ENCODE measurements at places on chromosomes 12 and 14.
A peak's percentile ranks its signal among the peaks of the same experiment; 100 is the strongest.

DNA sequence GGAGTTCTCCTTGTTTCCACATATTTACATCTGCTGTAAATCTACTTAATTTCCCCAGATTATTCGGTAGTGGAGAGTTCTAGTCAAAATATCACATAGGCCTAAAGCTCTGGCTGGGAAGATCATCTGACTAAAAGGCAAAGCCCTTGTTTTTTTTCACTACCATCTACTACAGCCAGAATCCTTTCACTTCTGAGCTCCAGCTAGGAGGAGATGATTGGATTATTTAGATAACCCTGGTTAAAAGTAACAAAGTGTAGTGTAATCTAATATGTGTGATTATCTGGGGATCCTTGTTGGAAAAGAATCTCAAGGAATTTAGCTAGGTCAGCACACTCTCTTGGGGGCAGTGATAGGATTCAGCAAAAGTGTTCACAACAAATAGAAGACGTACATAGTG, 125.4 kb downstream of the DYRK2 start:
- DNase-seq, result no peak

DNA sequence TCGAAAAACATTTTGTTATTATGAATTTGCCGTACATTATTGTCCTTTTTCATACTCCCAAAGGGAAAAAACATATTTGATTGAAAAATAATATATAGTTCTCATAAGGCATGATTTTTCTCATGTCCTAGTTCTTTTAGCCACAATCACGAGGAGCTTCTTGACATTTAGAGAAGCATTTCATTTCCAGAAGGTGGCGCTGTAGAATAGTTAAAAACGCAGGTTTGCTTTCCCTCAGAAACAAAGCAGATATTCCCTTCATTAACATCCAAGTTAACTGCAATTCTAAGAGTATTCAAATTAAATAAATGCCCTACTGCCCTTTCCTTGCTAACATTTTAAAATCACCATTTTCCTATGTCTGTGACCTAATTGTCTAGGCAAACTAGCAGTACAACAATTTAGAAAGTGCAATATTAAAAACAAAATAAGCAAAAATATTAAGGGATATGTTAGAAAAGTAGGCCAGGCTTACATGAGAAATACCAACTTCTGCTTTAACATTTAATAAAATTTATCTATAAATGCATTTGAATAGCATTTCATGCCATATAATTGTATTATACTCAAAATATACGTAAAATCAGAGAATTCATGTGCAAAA, 10.9 kb upstream of the PIK3C2G start:
- DNase-seq, result peak; percentile 18

DNA sequence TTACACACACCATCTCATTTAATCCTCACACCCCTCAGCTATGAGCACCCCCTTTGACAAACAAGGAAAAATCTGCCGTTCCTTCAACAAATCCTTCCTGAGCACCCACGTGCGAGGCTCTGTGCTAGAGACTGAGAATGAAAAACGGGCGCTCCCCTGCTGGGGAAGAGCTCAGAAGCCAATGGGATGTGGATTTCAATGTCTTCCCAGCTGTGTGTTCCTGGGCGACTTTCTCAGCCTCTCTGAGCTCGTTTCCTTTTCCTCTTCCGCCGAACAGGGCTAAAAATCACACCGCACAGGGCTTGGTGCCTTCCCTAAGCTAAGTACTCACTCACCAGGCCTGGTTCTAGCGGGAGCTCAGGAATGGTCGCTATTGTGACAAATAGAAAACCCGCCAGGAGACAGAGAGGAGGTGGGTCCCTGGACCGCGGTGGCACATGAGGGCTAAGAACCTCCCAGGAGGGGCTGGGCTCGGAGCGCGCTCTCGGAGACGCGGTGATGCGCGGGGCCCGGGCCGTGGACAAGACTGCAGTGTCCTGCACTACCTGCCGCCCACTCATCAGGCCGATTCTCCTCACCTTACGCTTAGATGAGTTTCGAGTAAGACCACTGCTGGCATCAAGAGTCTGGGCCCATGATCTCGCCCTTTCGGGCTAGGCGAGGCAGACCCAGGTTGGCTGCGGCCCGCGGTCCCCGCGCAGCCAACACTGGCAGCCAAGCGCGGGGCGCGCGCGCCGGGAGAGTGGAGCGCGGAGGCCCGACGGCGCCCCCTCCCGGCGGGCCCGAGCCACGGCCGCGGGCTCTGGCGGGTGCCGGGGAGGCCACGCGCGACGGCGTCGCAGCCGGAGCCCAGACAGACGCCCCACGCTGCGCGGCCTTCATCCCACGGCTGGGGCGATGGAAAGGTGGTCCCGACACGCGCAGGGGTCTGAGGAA, 17.0 kb downstream of the ZDHHC22 start:
- DNase-seq, result peak; percentile 48

DNA sequence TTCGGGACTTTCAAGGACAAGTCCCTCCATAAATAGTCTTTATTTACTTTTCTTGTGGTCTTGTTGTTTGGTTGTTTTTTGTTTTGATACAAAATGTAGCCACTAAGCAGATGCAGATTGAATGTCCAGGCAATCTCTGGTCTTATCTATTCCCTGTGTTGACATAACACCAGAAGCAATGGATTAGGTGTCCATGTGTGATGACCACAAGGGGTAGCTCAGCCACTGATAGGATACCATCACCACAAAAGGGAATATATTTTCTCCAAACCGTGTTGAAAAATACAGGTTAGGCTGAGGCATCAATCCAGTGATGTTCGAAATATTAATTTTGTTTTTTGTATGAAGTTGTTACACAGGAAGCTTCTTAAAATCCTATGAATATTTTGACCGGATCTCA, 196.3 kb downstream of the EPS8 start:
- peak; percentile 62 for DNase-seq

DNA sequence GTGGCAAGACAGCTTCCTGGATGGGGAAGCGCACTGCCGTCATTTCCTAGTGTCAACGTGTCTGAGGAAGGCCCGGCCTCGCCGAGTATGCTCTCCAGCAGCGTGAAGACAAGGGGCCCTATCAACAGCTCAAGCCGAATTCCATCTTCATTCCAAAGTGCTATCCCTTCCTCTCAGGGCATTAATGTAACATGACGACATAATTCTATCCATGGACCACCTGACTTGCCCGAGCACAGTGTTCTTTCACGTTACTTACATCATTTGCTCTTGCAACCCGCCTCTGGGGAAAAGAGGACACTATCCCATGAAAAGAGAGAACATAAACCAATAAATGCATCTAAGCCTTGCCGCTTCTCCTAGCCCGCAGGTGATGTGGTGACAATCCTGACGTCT, 22.9 kb downstream of the CCDC92 start:
- no peak for DNase-seq

- DNase-seq, result no peak
These were observed 1.1 kb downstream of the RPAP3 start for GRCh38 chr12:47704719-47705118.

DNA sequence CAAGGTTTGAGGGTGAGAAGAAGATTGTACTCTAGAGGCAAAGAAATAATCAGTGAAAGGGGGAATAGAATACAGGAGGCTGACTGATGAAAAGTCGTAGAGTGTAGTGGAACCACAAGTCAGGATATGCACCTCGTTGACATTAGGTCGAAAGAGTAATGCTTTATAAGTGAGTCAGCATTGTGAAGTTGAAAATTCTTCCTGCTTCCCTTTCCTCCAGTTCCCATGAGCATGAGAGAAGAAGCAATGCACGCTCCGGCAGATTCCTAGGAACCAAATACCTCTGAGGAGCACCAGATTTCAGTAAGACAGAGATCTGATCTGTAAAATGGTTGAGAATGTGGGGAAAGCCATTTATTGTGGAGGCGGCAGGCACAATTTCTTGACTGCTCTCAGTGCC, 16.5 kb downstream of the CCER1 start:
- peak; percentile 23 for DNase-seq

DNA sequence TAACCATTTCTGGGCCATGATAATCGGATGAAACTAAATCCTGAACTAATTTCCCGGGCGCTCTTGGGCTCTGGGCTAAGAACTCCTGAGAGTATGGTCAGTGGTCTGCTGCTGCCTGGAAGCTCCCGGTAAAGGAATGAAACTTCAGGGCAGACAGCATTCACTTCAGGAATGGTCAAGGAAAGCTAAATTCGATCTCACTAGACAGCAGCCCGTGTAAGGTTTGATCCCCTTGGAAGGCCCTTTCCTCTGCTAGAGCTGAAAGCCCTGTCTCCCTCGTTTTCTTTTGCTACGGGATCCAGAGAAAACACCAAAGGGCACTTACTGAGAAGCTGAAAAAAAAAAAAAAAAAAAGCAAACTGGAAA, 680 bp downstream of the ASB8 start:
- DNase-seq, result no peak

- no peak for DNase-seq
These were observed 16.0 kb upstream of the ACTR6 start for GRCh38 chr12:100184549-100185145.

DNA sequence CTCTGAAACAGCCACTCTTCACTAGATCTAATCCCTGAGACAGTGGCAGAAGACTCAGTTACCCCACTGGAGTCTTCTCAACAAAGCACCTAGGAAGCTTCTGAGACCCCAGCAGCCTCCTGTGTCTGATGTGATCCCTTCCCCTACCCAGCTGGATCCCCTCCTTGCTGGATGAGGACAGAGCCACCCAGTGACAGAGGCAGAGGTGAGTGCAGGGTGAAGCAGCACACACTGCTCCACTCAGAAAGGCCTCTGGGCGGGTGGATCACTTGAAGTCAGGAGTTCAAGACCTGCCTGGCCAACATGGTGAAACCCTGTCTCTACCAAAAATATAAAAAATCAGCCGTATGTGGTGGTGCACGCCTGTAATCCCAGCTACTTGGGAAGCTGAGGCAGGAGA, 2.7 kb downstream of the SPRYD3 start:
- no peak for DNase-seq

GRCh38 chr14:95480109-95480886, 36.2 kb downstream of the SYNE3 start:
- no peak for DNase-seq

GRCh38 chr12:100234591-100235304, 32.1 kb downstream of the DEPDC4 start:
- peak; percentile 18 for DNase-seq

DNA sequence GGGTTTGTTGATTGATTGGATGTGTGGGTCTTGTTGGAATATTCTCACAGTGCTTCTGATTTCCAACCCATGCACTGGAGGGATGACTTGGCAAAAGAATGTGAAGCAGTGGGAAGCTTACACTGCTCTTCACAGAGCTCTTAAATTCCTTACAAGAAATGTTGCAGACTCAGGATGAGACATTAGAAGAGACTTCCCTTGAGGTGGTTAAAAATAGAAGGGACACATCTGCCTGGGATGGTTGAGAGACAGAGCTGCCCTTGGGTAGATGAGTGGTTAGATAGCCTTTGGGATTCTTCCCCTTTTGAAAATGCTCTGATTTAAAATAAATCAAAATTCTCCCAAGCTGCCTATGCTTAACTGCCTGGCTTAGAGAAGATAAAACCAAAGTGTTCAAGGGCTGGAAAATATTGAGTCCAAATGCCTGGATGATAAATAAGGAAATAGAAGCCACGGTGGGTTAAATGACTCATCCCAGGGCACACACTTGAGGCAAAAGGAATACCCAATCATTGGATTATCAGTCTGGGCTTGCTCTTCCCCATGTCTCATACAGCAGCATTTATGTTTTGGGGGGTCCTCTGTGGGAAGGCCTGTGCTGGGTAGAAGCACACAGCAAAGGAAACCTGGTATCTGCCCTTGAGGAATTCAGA, 264.3 kb downstream of the AKAP6 start:
- DNase-seq, result no peak

- no peak for DNase-seq
These were observed 2.0 kb upstream of the STON2 start for GRCh38 chr14:81402123-81402495.

DNA sequence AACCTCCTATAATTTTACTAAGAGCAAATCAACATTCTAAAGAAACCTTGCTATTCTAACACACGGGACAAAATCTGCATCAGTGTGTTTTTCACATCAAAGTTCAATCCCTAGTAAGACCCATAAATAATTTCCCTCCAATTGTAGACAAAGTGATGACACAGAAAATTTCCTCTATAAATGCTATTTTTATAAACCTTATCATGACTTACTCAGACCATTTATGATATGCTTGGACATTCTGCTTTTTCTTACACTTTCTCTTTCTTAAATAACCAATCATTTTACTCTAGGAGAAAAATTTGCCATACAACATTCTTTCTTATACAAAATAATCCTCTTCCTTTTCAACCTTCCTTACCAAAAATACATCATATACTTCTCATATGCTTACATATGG, 67.0 kb downstream of the SDR9C7 start:
- no peak for DNase-seq

DNA sequence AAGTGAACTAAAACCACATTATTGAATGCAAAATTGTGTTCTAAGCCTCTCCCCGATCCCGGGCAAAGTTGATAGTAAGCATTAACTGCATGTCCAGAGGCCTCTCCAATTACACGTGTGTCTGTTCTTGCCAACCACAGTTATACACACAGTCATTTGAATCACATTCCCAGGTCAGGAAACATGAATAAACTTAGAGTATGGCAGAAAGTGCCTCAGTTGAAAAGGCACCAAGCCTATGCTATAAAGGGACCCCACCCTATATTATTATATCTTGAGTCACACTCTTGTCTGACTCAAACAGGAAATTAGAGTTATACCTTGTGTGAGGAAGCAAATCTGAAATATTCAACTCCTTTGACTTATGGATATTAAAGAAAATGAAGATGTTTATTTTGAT, 128.3 kb upstream of the STXBP6 start:
- DNase-seq, result no peak

DNA sequence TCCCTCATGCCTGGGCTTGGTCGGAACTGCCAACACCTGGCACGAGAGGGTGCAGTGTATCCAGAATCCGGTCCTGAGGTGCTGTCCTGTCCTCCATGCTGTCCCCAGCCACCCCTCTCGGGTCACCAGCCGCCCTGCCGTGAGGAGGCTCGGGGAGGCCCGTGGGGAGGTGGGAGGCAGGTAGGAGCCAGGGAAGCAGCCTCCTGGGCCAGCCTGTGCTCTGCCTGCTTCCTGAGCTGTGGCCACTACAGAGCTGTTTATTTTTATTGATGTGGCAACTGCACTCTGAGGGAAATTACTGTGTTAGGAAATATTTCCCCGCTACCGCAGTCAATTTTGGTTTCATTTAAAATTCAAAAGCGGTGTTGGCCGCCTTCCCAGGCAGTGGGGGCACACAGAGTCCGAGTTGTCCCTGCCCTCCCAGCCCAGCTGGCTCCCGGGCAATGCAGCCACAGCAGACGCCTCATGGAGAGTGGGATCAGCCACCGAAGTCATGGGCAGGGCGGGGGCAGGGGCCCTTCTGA, 18.3 kb downstream of the NOC4L start:
- no peak for DNase-seq

GRCh38 chr12:131950182-131950913, 606 bp downstream of the EP400 start:
- no peak for DNase-seq

GRCh38 chr14:99463974-99464373, 16.7 kb downstream of the SETD3 start:
- no peak for DNase-seq

GRCh38 chr12:27968972-27969623, 3.4 kb downstream of the PTHLH start:
- peak; percentile 69 for DNase-seq

Data from A549 (cell line).